Effector CD8-positive, alpha-beta T cell (primary cell): ENCODE measurements at places on chromosomes 4 and X.

GRCh38 chrX:38382663-38383062, 30.3 kb downstream of the OTC start:
- DNase-seq, result no peak

GRCh38 chr4:83025563-83025962, 9.4 kb upstream of the COPS4 start:
- DNase-seq, result no peak

- no peak for DNase-seq
Measured at GRCh38 chrX:18894156-18894555, 89.8 kb downstream of the PHKA2 start.

- DNase-seq, result no peak
Measured at GRCh38 chr4:80125252-80126177, 52.5 kb upstream of the ANTXR2 start.

GRCh38 chr4:168440442-168441264, 39.6 kb downstream of the DDX60L start:
- no peak for DNase-seq

GRCh38 chr4:173169428-173170181, 994 bp downstream of the GALNT7 start:
- DNase-seq, result peak; percentile 39

- no peak for DNase-seq
Measured at GRCh38 chr4:1366371-1367229, 19.6 kb downstream of the UVSSA start.

- DNase-seq, result no peak
Measured at GRCh38 chr4:158450741-158451140, 70.9 kb upstream of the RXFP1 start.

DNA sequence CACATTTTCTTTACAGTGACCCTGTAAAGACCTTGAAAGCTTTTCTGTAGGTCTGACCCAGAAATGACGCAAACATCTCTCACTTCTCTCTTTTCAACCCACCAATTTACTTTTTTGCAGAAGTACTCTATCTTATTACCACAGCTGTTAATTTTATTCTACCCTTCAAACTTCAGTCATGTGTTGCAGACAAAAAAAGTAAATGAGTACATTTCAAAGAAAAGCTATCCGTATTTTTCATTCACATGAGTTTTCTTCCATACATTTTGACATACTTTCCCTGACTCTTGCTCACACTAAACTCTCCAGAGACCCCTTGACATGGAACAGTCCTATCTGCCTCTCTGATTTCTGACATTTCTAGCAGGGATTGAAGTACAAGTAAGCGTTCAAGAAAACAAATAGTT, 51.7 kb downstream of the SLC7A11 start:
- DNase-seq, result no peak

DNA sequence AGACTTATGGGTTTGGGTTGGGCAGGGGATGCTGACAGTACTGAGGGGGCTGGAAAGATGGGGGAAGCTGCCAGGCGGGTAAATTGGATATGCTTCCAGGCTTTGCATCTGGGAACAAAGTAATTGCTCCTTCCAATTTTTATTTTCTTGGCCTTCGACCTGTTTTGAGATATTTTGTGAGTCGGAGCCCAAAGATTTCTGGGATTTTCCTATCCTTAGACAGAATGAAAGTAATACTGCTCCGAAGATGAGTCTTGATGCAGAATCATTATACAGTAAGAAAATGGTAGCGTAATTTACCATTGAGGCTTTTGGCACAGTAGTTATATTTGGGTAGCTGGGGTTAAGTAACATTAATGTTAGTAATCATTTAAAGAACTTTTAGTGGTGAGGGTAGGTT, 1.4 kb downstream of the SMARCA5 start:
- DNase-seq, result no peak

GRCh38 chrX:129981752-129982299, 609 bp upstream of the BCORL1 start:
- DNase-seq, result peak; percentile 0

GRCh38 chr4:40309250-40309774, 25.8 kb upstream of the CHRNA9 start:
- no peak for DNase-seq
